ENCODE measurements at places on chromosomes 3 and 15. TPM values are rescaled to one million over a fixed set of nuclear protein-coding genes. Genes with fewer than 3 reads are reported as not detected.

CCDC39 gene
- not detected for total RNA-seq

GRCh38 chr3:184740509-184741258, 28.8 kb upstream of the MAGEF1 start:
- no peak for DNase-seq

PAK6 gene
- total RNA-seq, result 9.1 TPM

GRCh38 chr3:146177072-146177471, 16.1 kb upstream of the PLOD2 start:
- no peak for DNase-seq

PRC1 gene
- total RNA-seq, result 2.9 TPM

- DNase-seq, result no peak
Measured at GRCh38 chr15:47766406-47766805, 49.1 kb downstream of the SEMA6D start.

- DNase-seq, result no peak
Measured at GRCh38 chr15:39130556-39131379, 450.1 kb upstream of the THBS1 start.

DNA sequence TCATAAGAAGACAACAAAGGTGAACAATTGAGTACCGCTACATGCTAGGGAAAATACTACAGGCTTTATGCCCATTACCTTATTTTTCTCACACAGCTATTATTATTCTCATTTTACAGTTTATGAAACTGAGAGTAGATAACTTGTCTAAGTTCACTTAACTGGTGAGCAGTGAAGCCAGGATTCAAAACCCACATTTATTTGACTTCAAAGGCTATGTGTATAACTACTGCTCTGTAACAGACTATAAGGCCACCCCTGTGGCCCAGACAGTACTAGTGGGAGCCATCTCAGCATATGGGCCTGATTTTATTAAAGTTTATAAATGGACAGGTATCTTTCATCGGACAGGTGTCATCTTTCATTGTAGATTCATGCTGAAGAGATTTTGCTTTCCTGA, 14.4 kb upstream of the BBX start:
- DNase-seq, result no peak

DNA sequence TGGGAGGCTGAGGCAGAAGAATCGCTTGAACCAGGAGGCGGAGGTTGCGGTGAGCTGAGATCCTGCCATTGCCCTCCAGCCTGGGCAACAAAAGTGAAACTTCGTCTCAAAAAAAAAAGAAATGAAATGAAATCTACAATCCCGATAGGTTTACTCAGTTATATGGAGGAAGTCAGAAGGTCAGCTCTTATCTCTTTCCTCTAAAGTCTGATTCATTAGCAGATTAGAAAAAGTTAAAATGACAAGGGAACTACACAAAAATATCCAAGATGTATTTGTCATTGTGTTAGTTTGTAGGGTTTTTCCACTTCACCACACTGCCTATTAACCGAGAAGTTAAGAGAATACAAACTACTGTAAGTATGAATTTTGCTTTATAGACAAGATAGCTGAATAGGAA, 420.6 kb downstream of the SHQ1 start:
- no peak for DNase-seq

RPP25 gene
- 1.0 TPM for total RNA-seq

DNA sequence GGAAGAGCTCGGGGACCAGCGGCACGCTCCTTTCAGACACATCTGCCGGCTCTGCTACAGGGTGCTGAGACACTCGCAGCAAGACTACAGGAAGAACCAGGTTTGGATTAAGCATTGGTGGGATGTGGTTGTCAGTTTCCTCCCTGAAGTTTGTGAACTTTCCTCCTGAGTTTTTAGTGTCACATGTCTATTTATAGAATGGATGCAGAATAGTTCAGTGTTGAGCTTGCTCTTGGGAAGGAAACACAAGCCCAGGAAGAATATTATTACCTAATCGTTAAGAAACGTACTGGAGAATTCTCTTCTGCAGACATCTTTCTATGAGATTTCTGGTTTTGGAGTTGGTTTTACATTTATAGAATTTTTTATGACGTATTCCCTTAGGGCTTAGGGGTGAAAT, 172.0 kb downstream of the ITPR1 start:
- DNase-seq, result no peak
